ENCODE measurements at places on chromosomes 11 and 22. TPM values are rescaled to one million over a fixed set of nuclear protein-coding genes. Genes with fewer than 3 reads are reported as not detected.

Gene F2
- not detected for total RNA-seq

Gene SYTL2
- 19.6 TPM for total RNA-seq

Gene HMOX1
- 23.4 TPM for total RNA-seq

Gene OR8D4
- not detected for total RNA-seq

Gene OR2AT4
- total RNA-seq = 0.07 TPM

Gene TMEM86A
- 1.3 TPM for total RNA-seq

Gene WNT7B
- total RNA-seq = 15.0 TPM

Gene FIBIN
- not detected for total RNA-seq

Gene NUDT8
- total RNA-seq = 21.5 TPM

GRCh38 chr11:46380340-46381047 is 975 bp upstream of the MDK start:
- DNase-seq = no peak

DNA sequence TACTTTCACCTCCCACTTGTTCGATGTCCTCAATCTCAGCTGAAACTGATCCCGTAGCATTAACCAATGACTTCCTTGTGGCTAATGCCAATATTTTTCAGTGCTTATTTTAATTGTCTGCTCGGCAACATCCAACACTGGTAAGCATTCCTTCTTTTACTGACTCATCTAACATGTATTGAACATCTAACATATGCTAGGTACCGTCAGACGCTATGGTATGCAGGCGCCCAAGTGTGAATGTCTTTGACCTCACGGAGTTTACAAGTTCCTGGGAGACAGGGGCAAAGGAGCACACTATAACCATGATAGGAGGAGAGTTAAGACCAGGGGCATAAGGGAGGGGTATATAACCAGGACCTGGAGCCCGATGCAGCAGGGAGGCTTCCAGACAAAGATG is 1.7 kb downstream of the BRMS1 start:
- DNase-seq = no peak

DNA sequence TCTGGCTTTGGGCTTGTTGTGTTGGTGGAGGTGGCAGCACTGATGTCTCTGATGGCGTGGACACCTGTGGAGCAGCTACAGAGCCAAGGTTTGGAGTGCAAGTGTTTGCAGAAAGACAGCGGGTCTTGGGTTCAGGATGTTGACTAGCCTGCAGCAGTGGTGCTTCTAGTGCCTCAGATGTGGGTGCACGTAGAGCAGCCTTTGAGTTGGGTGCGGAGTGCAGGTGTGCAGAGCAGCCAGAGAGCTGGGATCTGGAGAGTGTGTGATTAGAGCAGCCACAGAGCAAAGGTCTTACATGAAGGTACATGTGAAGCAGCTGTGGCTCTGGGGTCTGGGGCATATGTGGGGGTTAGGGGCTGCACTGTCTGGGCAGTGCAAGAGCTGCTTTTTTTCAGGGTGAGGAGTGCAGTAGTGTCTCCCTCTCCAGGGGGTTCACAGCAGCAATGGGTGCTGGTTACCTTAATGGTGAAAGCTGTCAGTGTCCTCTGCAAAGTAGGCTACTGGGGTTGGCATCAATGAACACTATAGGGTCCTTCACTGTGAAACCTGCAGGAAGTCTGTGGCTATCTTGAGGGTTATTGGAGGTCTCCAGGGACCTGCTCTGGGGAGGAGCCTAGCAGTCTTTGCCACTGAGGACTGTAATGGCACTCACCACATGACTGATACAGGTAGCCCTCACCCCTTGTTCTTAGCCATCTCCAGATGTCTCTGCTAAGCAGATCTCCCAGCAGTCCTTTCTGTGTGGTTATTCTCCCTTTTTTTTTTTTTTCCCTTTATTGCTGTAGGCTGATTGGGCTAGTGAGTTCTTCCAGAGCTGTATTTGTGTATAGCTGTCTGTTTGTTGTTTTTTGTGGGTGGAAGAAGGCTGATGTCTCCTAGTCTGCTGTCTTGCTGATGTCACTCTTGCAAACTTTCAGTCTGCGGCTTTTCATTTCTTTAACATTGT is 14.3 kb downstream of the BIRC2 start:
- DNase-seq = no peak

DNA sequence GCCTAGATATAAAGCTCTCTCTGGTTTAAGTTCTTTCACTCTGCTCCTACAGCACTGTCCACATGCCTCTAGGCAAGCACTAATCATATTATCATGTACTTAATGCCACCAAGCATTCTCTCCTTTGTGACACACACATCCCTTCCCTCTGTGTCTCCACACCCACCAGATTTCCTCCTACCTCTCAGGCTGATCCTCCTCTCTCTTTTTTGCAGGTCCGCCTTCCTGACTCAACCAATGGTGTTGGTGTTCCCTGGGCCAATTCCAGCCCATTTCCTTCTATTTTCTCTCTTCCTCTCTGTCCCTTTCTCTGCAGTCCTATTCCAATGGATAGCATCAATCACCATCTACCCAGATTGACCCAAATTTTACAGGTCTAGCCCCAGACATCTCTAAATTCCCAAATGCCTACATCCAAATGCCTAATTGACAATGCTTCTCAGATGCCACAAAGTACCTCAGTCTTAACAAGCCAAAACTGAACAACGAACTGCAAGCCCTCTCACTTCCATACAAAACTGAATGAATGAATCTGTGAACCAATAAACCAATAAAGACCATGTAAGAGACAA is 504 bp upstream of the ZNF215 start:
- no peak for DNase-seq

GRCh38 chr11:116511684-116512083 is 261.1 kb downstream of the BUD13 start:
- DNase-seq = no peak

- DNase-seq = peak; percentile 45
Measured at GRCh38 chr11:3994030-3994640, 100.5 kb upstream of the RRM1 start.

DNA sequence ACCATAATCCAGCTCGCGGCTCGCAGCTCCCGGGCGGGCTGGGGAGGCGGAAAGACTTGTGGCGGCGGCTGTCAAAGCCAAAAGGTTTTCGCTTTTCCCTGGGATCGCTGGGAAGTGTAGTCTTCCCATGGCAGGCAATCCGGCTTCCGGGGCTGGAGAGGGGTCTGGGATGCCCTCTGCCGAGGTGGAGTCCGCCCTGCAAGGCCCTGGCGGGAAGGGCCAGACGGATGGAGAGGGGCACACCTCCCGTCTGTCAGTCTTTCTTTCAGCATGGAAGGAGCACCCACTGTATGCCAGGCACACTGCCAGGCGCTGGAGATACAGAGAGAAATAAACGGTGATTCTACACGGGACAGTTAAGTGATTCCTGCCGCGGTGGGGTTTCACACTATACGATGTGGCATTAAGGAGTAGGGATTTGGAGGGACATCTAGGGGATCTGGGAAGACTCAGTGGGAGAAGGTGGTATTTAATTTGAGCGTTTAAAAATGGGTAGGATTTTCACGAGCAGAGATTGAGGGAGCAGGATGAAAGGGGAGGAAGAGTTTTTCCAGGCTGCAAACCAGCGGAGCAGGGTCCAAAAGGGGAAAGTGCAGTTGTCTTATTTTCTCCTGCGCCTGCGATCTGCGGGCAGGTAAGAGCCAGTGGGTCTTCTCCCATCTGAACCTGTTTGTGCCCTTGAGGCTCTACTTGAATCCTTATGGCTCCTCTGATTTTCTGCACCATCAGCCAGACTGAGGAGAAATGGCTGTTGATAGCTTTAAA is at the start of gene BACE1:
Gene BACE1 (minus strand): TSS at position 60 of the 765 bp plus-strand sequence. CDS start 461 bp downstream, outside the sequence.
- peak; percentile 91 for DNase-seq

- peak; percentile 44 for DNase-seq
Measured at GRCh38 chr11:35714882-35715627, 52.5 kb downstream of the TRIM44 start.

- DNase-seq = peak; percentile 8
Measured at GRCh38 chr11:18540207-18541009, 13.7 kb upstream of the TSG101 start.

- no peak for DNase-seq
Measured at GRCh38 chr11:35914816-35915215, 29.0 kb upstream of the LDLRAD3 start.

GRCh38 chr11:26042113-26042512 is 289.8 kb upstream of the ANO3 start:
- DNase-seq = no peak

DNA sequence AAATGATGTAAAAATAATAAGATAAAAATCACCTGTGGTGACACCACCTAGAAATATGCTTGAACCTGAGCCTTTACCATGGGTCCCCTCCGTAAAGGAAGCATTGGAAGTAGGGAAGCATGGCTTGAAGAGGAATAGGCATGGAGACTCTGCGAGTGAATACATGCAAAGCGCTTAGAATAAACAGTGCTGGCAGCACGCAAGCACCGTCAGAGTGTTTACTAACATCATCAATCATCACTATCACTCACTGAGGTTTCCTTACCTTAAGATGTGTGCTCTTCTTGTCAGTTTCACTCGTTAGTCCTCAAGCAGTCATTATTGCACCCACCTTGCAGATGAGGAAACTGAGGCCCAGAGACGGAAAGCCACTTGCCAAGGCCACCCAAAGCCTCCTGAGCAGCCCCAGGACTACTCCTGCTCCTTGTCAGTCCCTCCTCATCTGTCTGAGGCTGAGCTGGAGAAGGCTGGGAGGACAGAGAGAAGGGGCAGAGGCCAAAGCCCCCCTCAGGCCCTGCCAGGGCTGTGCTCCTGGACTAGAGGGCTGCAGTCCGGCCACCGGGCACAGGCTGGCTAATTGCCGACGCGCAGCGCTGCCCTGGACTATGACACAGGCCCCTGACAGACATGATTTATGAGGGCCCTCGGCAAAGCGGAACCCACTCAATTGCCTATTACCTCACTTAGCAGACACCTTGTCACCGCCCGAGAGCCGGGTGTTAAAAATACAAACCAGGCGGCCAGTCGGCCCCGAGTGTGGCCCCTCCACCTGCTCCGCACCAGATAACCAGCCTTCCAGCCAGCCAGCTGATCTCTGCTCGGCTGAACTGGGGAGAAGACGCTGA is 168.9 kb downstream of the MN1 start:
- no peak for DNase-seq
